ENCODE measurements at places on chromosomes 5 and 9. TPM values are rescaled to one million over a fixed set of nuclear protein-coding genes. Genes with fewer than 3 reads are reported as not detected.

- peak; percentile 62 for DNase-seq
These were observed 253.4 kb downstream of the ARHGAP26 start for GRCh38 chr5:143023411-143024096.

- peak; percentile 62 for DNase-seq
These were observed 239.6 kb downstream of the FANCC start for GRCh38 chr9:95077766-95078370.

DNA sequence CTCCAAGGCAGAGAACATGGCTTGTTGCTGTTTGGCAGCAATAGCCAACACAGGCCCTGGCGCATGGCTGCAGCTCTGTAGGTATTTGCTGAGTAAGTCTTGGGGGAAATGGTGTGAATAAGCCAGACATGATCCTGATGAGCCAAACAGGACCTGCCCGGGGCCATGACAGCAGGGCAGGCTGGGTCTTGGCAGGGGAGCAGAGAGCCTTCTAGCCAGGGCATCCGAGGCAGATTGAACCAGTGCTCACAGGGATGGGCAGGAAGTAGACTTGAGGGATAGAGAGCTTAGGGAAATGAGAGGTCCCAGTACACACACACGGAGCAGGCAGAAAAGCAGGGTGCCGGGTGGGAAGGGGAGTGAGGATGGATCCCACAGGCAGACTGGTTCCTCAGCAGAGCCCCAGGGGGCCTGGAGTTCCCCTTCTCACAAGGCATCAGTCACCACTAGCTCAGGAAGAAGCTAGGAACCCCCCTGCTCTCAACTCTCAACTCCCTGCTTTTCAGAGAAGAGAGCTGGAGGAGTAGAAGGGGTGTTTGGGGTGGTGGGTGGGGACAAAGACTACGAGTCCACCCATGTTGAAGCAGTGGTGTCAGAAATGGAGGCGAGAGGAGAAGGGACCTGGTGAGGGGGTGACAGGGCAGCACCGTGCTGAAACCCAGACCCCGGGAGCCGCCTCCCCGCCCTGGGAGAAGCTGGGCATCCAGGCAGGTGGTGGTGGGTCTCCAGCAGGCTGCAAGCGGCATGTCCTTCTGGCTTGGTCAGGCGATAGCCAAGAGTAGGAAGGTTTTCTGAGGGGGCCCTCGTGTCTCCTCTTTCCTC, 111.1 kb downstream of the RGS3 start:
- DNase-seq, result peak; percentile 44

DNA sequence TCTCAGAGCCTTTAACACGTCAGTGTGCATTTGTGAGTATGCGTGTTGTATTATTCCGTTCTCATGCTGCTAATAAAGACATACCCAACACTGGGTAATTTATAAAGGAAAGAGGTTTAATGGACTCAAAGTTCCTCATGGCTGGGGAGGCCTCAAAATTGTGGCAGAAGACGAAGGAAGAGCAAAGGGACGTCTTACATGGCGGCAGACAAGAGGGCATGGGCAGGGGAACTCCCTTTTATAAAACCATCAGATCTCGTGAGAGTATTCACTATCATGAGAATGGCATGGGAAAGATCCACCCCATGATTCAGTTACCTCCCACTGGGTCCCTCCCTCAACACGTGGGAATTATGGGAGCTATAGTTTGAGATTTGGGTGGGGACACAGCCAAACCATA, 285.0 kb downstream of the PBX3 start:
- no peak for DNase-seq

The TLX3 gene
- total RNA-seq, result not detected

All from sciatic nerve (tissue), 2 donors.